ENCODE measurements at places on chromosomes 1 and 21.

- H3K27me3 ChIP-seq, result peaks cover 21% of the 10 kb centered on the region
- H3K4me1 ChIP-seq, result no peaks in the 10 kb centered on the region
- H3K36me3 ChIP-seq, result no peaks in the 10 kb centered on the region
Observed at GRCh38 chr1:44089371-44090048, 29.1 kb upstream of the KLF17 start.

- H3K27me3 ChIP-seq, result no peaks in the 10 kb centered on the region
- H3K4me1 ChIP-seq, result peaks cover 8% of the 10 kb centered on the region
- no peak overlapping the region for H3K4me3 ChIP-seq
- H3K27ac ChIP-seq, result no peak overlapping the region
- DNase-seq, result no peak
- no peaks in the 10 kb centered on the region for H3K36me3 ChIP-seq
Observed at GRCh38 chr1:24109686-24110475, 2.1 kb downstream of the MYOM3 start.

GRCh38 chr1:157495285-157495684 lies 57.0 kb downstream of the FCRL5 start:
- no peaks in the 10 kb centered on the region for H3K36me3 ChIP-seq
- no peak overlapping the region for H3K27ac ChIP-seq
- H3K4me3 ChIP-seq, result no peak overlapping the region
- no peak for DNase-seq
- no peaks in the 10 kb centered on the region for H3K27me3 ChIP-seq

DNA sequence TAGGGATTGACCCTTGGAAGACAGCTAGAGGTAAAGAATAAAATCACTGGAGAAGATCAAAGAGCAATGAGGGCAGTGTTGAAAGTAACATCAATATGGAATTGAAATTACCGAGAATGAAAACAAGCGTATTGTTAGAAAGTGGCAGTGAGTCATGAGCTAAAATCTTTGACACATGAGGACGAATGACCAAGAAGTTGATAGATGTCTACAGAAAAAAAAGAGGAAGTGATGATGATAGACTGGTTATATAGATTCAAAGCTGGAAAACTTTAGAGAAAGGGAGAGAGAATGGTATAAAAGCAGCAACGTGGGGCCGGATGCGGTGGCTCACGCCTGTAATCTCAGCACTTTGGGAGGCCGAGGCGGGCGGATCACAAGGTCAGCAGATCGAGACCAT lies 12.5 kb upstream of the DNM3 start:
- no peak for DNase-seq
- no peaks in the 10 kb centered on the region for H3K27me3 ChIP-seq

GRCh38 chr1:119141660-119142059 lies 1.2 kb upstream of the WARS2 start:
- no peaks in the 10 kb centered on the region for H3K36me3 ChIP-seq
- peaks cover 30% of the 10 kb centered on the region for H3K4me1 ChIP-seq
- peak overlapping the region; percentile 61 for H3K4me3 ChIP-seq

GRCh38 chr1:221440658-221441057 lies 301.2 kb downstream of the DUSP10 start:
- no peak overlapping the region for H3K4me3 ChIP-seq
- no peak for DNase-seq
- peak overlapping the region; percentile 5 for H3K27ac ChIP-seq

- H3K27me3 ChIP-seq, result no peaks in the 10 kb centered on the region
- H3K4me1 ChIP-seq, result peaks cover 6% of the 10 kb centered on the region
- no peaks in the 10 kb centered on the region for H3K36me3 ChIP-seq
- DNase-seq, result no peak
- peak overlapping the region; percentile 51 for H3K27ac ChIP-seq
Observed at GRCh38 chr1:23718482-23718881, 24.8 kb upstream of the ELOA start.

DNA sequence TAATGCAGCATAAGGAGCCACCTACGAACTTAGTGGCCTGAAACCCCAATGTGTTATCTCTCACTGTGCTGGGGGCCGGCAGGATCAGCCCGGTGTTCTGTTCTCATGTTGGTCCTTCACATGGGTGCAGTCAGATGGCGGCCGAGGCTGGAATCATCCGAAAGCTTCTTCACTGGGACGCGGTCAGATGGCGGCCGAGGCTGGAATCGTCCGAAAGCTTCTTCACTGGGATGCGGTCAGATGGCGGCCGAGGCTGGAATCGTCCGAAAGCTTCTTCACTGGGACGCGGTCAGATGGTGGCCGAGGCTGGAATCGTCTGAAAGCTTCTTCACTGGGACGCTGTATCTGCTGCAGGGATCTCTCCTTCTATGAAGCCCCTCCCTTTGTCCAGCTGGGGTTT lies 12.6 kb upstream of the PCBP3 start:
- H3K27ac ChIP-seq, result no peak overlapping the region
- H3K36me3 ChIP-seq, result no peaks in the 10 kb centered on the region
- no peaks in the 10 kb centered on the region for H3K4me1 ChIP-seq
- H3K4me3 ChIP-seq, result no peak overlapping the region
- H3K27me3 ChIP-seq, result no peaks in the 10 kb centered on the region

GRCh38 chr21:37276377-37276776 lies 9.2 kb upstream of the VPS26C start:
- no peaks in the 10 kb centered on the region for H3K4me1 ChIP-seq
- H3K27me3 ChIP-seq, result no peaks in the 10 kb centered on the region
- H3K36me3 ChIP-seq, result no peaks in the 10 kb centered on the region
- DNase-seq, result no peak
- H3K4me3 ChIP-seq, result no peak overlapping the region
- no peak overlapping the region for H3K27ac ChIP-seq

- H3K4me1 ChIP-seq, result peaks cover 60% of the 10 kb centered on the region
- H3K4me3 ChIP-seq, result no peak overlapping the region
- peak; percentile 40 for DNase-seq
Observed at GRCh38 chr1:215599418-215600074, 32.4 kb downstream of the KCTD3 start.

- no peak overlapping the region for H3K4me3 ChIP-seq
- H3K27ac ChIP-seq, result peak overlapping the region; percentile 89
- H3K36me3 ChIP-seq, result no peaks in the 10 kb centered on the region
Observed at GRCh38 chr1:226677027-226678020, 61.8 kb downstream of the ITPKB start.

GRCh38 chr1:111253876-111254275 lies 26.4 kb downstream of the CHI3L2 start:
- no peaks in the 10 kb centered on the region for H3K36me3 ChIP-seq
- H3K4me3 ChIP-seq, result no peak overlapping the region

DNA sequence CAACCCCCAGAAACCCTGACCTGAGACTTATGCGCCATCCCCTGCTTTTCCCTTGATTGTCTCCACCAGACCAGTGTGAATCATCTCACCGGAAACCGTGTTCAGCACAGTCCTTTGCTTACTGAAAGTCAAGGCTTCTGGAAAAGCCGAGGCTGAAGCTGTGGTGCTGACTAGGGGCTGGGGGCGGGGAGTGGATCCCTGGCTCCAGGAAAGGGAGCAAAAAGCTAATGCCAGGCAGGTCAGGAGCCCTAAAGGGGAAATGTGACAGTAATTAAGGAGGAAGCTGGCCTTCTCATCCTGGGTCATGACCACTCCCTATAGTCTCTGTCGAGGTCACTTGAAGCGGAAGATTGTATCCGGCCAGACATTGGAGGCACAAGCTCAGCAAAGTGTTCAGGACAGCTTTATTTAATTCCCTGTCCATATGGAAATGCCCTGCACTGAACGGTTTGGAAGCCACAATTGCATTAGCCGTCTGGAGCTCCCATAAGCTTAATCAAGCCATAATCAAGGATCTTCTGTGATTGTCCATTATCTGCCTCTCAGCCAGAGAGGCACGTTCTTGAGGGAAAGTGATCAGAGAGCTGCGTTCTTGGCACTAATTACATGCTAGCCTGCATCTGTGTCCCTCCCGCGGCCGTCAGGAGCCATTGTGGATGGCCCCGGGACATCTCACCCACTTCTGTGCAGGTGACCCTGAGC lies 403.6 kb downstream of the RRAGC start:
- no peak overlapping the region for H3K27ac ChIP-seq
- no peaks in the 10 kb centered on the region for H3K4me1 ChIP-seq
- H3K27me3 ChIP-seq, result peaks cover 22% of the 10 kb centered on the region
- no peaks in the 10 kb centered on the region for H3K36me3 ChIP-seq
- no peak for DNase-seq

- peaks cover 28% of the 10 kb centered on the region for H3K4me1 ChIP-seq
- no peaks in the 10 kb centered on the region for H3K36me3 ChIP-seq
- H3K27ac ChIP-seq, result peak overlapping the region; percentile 89
Observed at GRCh38 chr1:1144122-1144842, 28.4 kb upstream of the C1orf159 start.

- no peak for DNase-seq
- H3K4me1 ChIP-seq, result peaks cover 19% of the 10 kb centered on the region
- no peak overlapping the region for H3K4me3 ChIP-seq
- H3K36me3 ChIP-seq, result no peaks in the 10 kb centered on the region
Observed at GRCh38 chr1:156896490-156897033, 3.0 kb downstream of the PEAR1 start.

DNA sequence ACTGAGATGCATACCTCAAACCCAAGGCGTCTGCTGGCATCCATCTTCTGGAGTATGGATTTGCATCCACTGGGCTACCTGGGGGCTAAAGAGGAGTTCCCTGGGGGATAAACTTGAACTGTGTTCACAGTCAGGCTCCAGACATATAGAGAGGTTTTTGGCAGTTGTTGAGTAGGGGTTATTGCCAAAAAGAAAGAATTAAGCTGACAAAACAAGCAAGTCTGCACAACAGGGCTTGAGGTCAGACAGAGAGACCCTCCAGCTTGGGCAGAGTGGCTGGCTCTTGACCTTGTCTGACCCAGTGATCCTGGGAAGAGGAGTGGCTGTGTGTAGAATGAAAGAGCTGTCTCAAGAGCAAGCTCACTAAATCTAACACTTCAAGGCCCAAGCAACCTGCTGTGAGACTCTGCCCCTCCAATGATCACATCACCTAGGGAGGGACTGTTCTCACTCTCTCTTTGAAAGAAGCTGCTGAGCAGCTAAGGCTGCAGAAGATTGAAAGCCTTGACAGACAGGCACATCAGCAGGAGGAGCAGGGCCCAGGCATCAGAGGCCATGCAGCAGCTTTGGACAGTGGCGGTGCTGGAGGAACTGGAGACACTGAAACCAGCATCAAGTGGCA lies 61.5 kb downstream of the SYT2 start:
- no peak for DNase-seq
- H3K4me3 ChIP-seq, result no peak overlapping the region
- H3K27me3 ChIP-seq, result peaks cover 3% of the 10 kb centered on the region
- H3K36me3 ChIP-seq, result no peaks in the 10 kb centered on the region

GRCh38 chr1:181704546-181704945 lies 221.2 kb downstream of the CACNA1E start:
- DNase-seq, result peak; percentile 57
- no peaks in the 10 kb centered on the region for H3K36me3 ChIP-seq
- no peak overlapping the region for H3K4me3 ChIP-seq
- no peaks in the 10 kb centered on the region for H3K27me3 ChIP-seq
- no peak overlapping the region for H3K27ac ChIP-seq
- no peaks in the 10 kb centered on the region for H3K4me1 ChIP-seq

GRCh38 chr1:206713070-206713469 lies 28.4 kb downstream of the MAPKAPK2 start:
- no peak for DNase-seq
- no peaks in the 10 kb centered on the region for H3K36me3 ChIP-seq
- H3K27me3 ChIP-seq, result no peaks in the 10 kb centered on the region
- no peak overlapping the region for H3K4me3 ChIP-seq
- H3K4me1 ChIP-seq, result peaks cover 95% of the 10 kb centered on the region

GRCh38 chr1:180173952-180174351 lies 19.3 kb downstream of the QSOX1 start:
- no peak for DNase-seq
- no peak overlapping the region for H3K4me3 ChIP-seq
- H3K27me3 ChIP-seq, result no peaks in the 10 kb centered on the region
- peaks cover 26% of the 10 kb centered on the region for H3K4me1 ChIP-seq
- peaks cover 21% of the 10 kb centered on the region for H3K36me3 ChIP-seq

GRCh38 chr1:42177541-42177981 lies 13.0 kb upstream of the GUCA2A start:
- no peak overlapping the region for H3K27ac ChIP-seq
- H3K36me3 ChIP-seq, result peaks cover 31% of the 10 kb centered on the region
- H3K27me3 ChIP-seq, result no peaks in the 10 kb centered on the region
- peaks cover 51% of the 10 kb centered on the region for H3K4me1 ChIP-seq

DNA sequence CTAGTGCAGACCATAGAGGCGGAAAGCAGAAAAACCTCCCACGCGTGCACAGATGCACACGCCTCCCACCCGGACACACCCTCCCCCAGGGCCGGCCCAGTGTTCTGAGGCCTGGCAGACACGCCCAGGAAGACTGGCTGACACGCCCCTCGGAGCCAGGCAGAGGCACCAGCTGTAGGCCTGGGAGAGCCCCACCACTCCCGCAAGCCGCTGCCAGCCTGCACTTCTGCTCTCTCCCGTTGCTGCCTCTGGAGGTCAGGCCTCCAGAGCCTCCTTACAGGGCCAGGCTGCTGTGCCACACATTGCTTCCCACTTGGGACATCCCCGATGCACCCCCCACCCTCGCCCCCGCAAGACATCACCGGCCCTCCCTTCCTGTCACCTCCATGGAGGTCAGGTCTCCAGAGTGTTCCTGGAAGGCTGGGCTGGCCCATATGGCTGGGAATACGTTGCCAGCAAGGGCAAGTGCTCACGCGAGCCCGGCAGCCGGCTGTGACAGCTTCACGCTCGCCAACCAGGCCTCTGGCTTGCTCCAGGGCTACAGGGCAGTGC lies 40.4 kb downstream of the CASZ1 start:
- H3K4me3 ChIP-seq, result no peak overlapping the region
- peak; percentile 90 for DNase-seq
- H3K4me1 ChIP-seq, result peaks cover 65% of the 10 kb centered on the region
- peak overlapping the region; percentile 79 for H3K27ac ChIP-seq

- DNase-seq, result no peak
- H3K27ac ChIP-seq, result no peak overlapping the region
- no peaks in the 10 kb centered on the region for H3K36me3 ChIP-seq
- H3K4me1 ChIP-seq, result no peaks in the 10 kb centered on the region
Observed at GRCh38 chr1:65772607-65773006, 20.1 kb upstream of the PDE4B start.

DNA sequence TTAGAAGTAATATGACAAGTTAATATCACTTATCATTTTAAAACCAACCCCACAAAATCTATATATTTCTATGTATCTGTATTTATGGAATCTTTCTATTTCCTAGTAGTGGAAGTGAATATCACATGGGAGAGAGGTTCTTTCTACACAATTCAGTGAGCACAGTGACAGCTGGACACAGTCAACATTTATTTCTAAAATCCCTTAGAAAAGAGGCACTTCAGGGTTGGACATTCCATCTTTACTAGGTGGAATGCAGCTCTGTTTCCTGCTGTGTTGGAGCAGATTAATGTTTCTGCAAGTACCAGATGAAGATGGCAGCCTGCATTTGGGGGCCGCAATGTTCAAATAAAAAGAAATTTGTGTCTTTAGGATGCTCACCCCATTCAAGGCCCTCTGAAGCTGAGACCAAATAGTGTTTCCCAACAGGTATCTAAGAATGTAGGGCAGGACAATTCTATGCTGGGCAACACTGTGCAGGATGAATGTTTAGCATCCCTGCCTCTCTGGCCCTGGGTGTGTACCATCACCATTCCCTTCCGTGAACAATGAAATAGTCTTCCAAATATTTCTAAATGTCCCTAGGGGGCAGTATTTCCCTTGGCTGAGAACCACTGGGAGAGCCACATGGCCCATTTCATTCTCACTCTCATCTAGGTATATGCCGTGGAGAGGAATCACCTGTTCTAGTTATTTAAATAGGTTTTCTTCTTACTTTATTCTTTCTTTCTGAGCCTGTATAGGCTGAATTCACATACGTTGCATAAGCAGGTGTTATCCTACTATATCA lies 394.8 kb downstream of the PRDM2 start:
- no peaks in the 10 kb centered on the region for H3K36me3 ChIP-seq
- DNase-seq, result no peak

Data from stomach (tissue), 19 donors.